HT1080 (cell line): ENCODE measurements at places on chromosomes 4 and X.

DNA sequence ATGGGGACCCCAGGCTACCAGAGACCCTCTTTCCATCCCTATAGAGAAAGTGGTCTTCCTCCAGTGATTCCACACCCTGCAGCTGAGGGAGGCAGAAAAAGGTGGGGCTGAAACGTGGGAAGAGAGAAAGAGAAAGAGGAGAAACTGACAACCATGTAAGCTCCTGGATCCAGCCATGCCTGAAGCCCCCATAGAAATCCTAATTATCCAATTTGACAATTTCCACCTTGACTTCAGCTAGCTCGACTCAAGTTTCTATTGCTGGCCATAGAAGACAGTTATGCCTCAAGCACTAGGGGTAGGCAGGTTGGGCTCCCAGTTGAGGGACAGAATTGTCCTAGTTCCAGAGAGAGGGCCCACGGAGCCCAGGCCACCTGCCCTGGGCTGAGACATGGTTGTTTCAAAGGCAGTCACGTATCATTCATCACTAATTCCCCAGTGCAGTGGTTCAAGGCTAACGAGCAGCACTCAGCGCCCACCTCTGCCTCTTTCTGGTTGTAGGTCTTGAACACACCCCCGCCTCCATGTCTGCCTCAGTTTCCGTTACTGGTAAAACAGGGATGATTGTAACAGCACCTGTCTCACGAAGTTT is 39.8 kb upstream of the ASMTL start:
- no peak for DNase-seq

GRCh38 chr4:89164400-89164799 is 53.1 kb downstream of the TIGD2 start:
- DNase-seq, result no peak

DNA sequence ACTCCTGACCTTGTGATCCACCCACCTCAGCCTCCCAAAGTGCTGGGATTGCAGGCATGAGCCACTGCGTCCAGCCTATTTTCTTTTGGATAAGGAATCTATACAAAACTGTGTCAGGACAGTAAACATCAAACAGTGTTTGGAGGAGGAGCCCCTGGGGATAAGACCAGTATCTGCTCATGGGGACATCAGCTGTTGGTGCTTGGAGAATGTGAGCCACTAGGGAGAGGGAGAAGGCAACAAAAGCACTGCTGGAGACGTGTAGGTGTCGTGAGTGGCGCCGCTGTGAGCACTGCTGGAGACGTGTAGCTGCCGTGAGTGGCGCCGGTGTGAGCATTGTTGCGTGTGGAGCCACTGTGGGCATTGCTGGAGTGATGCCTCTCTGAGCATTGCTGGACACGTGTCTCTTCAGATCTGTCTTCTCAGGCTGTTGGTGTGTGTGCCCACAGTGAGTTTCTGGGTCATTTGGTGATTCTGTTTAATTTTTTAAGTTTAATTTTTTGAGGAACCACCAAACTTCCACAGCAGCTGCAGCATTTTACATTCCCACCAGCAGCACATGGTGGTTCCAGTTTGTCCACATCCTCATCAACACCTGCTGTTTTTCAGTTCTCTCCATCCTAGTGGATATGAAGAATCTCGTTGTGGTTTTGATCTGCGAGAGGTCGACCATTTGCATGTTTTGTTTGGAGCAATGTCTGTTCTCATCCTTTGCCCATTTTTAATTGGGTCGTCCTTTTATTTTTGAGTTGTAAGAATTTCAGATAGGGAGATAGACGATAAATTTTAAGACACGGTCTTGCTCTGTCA is 19.0 kb downstream of the DGKQ start:
- no peak for DNase-seq

DNA sequence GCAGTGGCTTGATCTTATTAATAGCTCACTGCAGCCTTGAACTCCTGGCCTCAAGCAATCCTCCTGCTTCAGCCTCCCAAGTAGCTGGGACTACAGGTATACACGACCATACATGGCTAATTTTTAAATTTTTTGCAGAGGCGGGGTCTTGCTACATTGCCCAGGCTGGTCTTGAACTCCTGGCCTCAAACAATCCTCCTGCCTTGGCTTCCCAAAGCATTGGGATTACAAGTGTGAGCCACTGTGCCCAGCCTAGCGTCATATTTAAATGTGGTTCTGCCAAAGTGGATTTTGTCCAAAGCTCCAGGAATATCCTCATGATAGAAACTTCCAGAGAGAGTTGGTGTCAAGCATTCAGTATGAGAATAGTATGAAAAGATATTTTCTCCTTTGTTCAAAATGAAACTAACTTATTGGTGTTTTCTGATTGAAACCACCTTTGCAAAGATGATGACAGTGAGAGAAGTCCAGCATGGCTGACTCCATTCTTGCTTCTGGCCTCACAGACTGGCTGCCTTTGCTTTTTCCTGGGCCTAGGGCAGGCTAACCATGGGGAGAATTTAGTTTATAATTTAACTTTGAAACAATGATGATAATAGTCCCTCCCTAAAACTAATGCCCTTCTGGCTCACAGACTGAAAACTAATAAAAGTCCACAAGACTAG is 129.0 kb downstream of the C4orf51 start:
- DNase-seq, result no peak

- DNase-seq, result peak; percentile 16
Measured at GRCh38 chr4:94372991-94373390, 30.4 kb upstream of the HPGDS start.

GRCh38 chrX:55119712-55120111 is 30.9 kb downstream of the PAGE2 start:
- DNase-seq, result no peak

- DNase-seq, result no peak
Measured at GRCh38 chr4:185549095-185549639, 13.9 kb upstream of the PDLIM3 start.

DNA sequence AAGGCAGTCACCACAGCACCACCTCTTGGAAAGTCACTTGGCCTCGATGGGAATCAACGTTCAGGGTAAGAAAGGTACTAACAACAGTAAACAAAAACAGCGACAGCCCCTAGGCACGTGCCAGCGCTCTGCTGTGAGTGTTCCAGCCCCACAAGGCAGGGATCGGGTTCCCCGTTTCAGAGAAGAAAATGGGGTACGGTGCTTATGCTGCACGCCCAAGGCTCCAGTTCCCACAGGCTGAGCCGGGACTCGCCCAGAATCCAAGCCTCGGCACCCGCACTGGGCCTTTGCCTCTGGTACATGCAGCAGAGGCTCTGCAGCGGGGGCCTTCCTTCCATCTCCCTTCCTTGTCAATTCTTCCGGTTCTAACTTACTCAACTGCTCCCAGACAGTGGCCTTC is 37.3 kb downstream of the WDR1 start:
- no peak for DNase-seq

DNA sequence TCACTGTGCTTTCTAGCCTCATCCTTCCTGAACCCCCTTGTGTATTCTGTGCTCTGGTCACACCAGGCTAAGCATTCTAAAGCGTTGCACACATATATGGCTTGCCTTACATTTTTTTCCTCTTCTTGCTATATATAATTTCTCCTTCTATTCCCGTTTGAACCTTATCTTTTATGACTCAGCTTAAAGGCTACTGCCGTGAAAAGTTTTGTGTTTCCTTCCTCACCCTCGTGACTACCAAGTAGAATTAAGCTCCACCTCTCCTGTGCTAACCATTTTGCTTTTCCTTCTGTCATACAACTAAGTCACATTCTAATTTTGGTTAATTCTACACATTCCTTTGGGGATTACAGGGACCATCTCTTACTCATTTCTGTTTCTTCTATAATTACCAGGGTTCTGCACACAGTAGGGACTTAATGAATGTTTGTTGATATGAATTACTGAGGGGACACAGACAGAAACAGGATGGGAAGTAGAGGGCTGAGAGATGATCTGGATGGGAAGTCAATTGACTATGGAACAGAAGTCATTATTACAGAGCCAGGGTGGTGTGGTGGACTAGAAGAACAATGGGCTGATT is 67.1 kb downstream of the DOCK11 start:
- DNase-seq, result no peak

GRCh38 chr4:62544428-62544827 is 1344.3 kb downstream of the ADGRL3 start:
- DNase-seq, result peak; percentile 81
